WTC11 (cell line): ENCODE measurements at places on chromosomes 12 and 14.

DNA sequence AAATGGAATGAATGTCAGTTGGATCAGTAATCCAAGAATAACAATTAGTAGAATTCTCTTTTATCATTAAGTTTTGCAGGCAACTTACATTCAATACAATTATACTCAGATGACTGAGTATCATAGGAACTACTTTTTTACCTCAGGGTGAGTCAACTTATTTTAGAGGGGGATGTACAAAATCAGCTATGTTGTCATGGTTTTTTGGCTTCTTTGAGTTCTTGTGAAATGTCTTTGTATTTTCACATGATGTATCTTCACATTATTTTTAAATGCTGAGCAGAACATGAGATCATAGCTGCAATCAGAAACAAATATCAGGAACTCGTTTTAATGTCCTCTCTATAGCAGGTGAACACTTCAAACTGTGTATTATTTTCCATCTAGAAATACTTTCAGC is 65.3 kb upstream of the PTPRR start:
- no peak for DNase-seq

GRCh38 chr14:56143025-56143424 is 24.8 kb downstream of the PELI2 start:
- no peak for DNase-seq

GRCh38 chr12:7947011-7947410 is 11.0 kb upstream of the SLC2A3 start:
- no peak for DNase-seq

- no peak for DNase-seq
These were observed 9.2 kb downstream of the DNAH10 start for GRCh38 chr12:123771261-123771660.

GRCh38 chr14:32603992-32604565 is 275.0 kb downstream of the AKAP6 start:
- DNase-seq = no peak

- no peak for DNase-seq
These were observed 9.1 kb upstream of the FBLN5 start for GRCh38 chr14:91956616-91957015.

DNA sequence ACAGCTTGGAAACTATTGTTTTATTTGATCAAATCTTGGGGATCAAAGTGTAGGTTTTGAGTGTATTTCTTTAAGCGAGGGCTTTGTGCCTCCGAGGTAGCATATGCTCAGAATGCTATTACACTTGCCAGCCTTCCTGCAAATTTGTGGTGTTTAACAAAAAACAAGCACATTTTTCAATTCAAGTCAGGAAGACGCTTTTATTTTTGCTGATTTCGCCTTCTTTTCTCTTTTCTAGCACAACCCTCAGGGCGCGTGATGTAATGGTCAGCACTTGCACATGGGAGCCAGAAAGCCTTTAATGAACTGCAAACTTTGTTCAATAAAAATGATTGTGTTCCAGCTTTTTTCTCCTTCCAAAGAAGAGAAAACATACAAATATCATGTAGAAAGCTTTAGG is 466.5 kb downstream of the PRKD1 start:
- no peak for DNase-seq

DNA sequence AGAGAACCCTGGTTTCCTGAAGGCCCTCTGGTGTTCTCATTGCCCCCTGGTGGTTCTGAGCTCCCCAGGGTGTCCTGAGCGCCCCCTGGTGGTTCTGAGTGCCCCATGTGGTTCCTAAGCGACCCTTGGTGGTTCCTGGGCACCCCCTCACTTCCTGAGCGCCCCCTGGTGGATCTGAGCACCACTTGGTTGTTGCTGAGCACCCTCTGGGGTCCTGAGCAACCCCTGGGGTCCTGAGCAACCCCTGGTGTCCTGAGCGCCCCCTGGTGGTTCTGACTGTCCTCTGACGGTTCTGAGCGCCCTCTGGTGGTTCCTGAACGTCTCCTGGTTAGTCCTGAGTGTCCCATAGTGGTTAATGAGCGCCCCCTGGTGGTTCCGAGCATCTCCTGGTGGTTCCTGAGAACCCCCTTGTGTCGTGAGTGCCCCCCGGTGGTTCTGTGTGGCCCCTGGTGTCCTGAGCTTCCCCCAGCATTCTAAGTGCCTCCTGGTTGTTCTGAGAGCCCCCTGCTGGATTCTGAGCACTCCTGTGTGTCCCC is 568.3 kb downstream of the TMEM121 start:
- no peak for DNase-seq

DNA sequence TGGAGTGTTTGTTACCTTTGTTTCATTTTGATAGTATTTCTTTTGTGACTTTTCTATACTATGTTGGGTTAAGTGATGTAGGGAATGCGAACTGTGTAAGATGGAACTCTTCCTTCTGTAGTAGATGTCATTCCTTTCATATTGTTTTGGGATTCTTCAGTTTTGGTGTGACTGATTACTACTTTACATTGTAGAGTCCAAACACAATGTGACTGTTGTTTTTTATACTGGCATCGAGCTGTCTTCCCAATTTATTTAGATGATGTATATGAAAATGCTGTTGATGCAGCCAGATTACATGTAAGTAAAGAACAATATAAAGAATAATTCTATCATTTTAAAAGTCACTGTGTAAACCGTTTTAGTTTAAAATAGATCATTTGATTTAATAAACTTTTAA is 34.7 kb downstream of the WASHC4 start:
- DNase-seq = no peak
